ENCODE measurements at places on chromosomes 13 and 19.

- no peak for DNase-seq
Observed at GRCh38 chr13:101025925-101026324, 351.3 kb upstream of the TMTC4 start.

DNA sequence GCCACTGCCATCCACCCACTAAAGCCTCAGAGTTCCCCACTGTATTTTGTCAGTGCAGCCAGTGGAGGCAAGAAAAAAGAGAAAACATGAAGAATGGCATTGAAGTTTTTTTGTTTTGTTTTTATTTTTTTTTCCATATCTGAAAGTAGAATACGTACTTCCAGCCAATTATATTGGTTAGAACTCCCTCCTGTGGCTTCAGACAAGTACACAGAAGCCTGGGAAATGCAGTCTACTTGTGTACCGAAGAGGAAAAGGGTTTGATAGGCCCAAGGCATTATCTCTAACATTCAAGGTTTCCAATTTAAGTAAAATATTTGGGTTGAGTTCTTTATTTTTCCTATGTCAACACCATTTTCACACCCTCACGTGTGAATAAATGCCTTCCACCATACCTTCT, 696.2 kb upstream of the GPC6 start:
- no peak for DNase-seq

- peak; percentile 85 for DNase-seq
Observed at GRCh38 chr13:40190641-40191100, 475.8 kb downstream of the FOXO1 start.

GRCh38 chr19:57978586-57979289, 4.4 kb upstream of the C19orf18 start:
- DNase-seq: no peak

DNA sequence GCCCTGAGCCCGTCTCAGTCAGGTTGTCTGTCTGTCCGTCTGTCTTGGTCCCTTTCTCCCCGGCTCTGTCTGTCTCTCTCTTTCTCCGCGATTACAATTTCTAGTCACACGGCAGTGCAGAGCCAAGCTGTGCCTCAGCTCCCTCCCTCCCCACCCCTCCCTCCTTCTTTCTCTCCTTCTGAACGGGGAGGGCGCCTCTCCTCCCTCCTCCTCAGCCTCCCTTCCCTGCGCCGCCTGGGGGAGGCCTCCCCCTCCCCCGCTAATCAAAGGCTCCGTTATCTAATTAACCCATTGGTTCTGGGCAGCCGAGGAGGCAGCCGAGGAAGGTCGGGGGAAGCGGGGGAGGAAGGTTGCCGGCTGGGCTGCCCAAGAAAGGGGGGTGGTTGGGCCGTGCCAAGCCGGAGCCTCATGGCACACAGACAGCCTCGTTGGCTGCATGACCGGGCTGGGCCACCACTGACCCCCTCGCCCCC, 16.5 kb downstream of the LRRC4B start:
- no peak for DNase-seq

DNA sequence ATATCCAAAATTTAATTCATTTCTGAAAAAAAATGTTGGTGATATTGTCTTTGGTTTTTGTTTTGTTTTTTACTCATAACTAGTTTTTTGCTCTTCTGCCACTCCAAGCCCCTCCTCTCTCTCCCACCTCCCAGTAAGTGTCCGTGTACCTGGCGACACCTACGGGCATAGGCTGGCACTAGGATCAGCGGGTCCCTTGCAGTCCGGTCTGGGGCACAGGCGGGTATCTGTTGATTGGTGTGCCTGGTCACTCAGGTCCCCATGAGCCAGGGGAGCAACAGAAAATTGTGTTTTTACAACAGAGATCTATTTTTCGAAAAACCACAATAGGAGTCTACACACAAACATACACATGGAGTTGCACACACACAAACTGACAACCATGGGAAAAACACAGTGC, 104.8 kb downstream of the ZIC5 start:
- no peak for DNase-seq

DNA sequence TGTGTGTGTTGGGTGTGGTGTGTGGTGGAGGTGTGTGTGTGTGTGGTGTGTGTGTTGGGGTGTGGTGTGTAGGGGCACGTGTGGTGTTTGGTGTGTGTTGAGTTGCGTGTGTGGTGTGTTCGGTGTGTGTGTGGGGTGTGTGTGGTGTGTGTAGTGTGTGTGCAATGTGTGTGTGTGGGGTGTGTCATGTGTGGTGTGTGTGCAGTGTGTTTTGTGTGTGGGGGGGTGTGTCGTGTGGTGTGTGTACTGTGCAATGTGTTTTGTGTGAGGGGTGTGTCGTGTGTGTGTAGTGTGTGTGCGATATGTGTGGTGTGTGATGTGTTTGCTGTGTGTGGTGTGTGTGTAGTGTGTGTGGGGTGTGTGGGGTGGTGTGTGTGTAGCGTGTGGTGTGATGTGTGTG, 6.0 kb upstream of the KPTN start:
- DNase-seq: no peak

GRCh38 chr19:51772977-51773376, 12.0 kb downstream of the FPR2 start:
- DNase-seq: no peak

DNA sequence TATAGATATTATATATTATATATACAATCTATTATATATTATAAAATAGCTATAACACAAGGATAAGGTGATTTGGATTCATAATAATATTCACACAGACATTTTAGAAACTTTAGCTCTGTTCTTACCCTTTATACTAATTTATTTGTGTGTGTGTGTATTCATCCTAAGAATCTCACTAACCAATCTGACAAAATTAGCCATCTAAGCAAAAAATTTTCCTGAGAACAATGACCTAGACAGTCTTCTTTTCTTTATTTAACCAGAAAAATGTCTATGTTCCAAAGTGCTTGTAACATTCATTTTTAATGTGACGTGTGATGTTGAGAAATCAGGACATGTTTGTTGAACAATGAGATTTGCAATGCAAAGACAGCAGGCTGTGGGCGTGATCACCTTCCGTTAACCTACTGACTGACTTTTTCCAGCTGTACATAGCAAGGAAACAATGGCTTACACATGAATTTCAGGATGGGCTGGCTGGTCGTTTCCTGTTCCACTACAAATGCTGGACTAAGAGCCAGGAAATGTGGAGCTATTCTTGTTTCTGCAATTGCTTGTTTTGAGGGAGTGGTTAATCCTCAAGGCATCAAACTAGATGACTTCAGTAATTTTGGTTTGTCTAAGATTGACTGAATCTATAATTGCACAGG, 634.6 kb upstream of the ARGLU1 start:
- no peak for DNase-seq

GRCh38 chr13:109897988-109898624, 111.7 kb upstream of the IRS2 start:
- DNase-seq: no peak

GRCh38 chr19:13013649-13014048, 18.4 kb downstream of the NFIX start:
- DNase-seq: no peak

- no peak for DNase-seq
Observed at GRCh38 chr19:30174791-30175190, 197.4 kb upstream of the ZNF536 start.

GRCh38 chr19:7904074-7905020, 670 bp downstream of the MAP2K7 start:
- no peak for DNase-seq

DNA sequence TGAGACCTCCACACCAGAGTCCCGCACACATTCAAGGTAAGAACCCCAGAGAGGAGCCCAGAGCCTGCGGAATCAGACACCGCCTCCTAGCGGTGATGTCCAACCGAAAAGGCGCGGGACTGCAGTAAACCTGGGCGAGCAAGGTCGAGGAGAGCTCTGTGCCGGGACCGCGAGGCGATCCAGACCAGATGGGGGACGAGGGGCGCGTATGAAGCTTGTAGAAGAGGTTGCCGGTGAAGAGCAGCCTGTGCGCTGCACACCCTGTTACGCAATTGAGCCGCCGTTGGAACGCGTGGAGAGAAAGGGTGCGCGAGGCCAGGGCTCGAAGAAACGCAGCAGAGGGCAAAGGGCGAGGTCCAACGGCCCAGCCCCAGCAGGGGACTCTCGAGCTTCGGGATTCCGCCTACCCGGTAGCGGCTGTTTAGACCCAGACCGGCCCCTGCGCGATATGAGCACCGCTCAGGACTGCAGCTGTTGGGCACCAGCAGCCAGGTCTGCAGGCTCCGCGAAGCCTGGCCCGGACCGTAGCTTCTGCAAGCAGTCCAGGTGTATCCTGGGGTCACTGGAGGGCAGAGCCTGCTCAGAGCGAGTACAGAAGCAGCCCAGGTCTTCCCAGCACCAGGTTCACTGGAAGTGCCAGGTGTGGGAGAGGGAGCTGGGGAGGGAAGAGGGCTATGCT, 65.9 kb upstream of the ZNF599 start:
- DNase-seq: no peak

Measured in Jurkat, Clone E6-1 (cell line).